ENCODE measurements at places on chromosomes 11 and 22.

GRCh38 chr22:48823941-48824340 is 1003.7 kb downstream of the BRD1 start:
- DNase-seq, result no peak

GRCh38 chr11:75802913-75803820 is 11.8 kb upstream of the UVRAG start:
- DNase-seq, result peak; percentile 6

GRCh38 chr11:8252946-8253345 is 10.7 kb downstream of the LMO1 start:
- DNase-seq, result no peak

DNA sequence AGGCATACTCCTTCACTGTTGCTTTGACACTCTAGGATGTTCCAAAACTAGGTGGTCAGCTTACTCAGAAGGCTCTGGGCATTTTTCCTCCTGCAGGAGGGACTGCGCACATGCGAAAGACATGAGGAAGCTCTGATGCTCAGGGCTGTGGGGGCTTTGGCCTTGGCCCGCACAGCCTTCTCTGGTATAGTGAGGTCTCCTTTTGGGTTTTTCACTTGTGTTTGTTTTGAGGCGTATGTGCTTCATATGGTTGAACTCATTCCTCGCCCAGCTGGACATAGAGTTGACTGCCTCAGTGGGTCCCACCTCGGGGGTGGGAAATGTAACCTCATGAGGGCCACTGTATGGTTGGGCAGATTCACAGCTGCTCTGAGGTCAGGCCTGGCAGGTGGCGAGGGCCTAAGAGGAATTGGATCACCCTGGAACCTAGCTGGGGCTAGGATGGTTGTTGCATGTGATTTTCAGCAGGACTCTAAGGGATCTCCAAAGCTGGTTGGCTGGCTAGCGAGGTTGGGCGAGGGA is 63.7 kb downstream of the PTPRJ start:
- DNase-seq, result no peak

- DNase-seq, result no peak
Observed at GRCh38 chr11:128288368-128288767, 299.0 kb downstream of the ETS1 start.

GRCh38 chr11:75031771-75032549 is 43.2 kb downstream of the NEU3 start:
- peak; percentile 29 for DNase-seq

- no peak for DNase-seq
Observed at GRCh38 chr11:70525006-70525405, 126.7 kb downstream of the CTTN start.

GRCh38 chr11:57618438-57618837 is 21.0 kb downstream of the SERPING1 start:
- DNase-seq, result no peak

DNA sequence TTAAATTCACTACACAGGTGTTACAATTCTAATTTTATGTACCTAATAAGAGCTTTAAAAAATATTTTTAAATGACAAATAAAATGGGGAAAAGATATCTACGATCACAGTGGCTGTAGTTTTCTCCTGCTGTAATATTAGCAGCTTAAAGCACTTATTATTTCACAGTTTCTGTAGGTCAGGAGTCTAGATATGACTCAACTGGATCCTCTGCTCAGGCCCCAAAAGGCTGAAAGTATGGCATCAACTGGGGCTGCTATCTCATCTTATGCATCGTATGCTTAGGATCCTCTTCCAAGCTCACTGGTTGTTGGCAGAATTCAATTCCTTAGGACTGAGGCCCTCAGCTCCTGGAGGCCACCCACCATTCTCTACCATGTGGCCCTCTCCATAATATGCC is 12.8 kb downstream of the FBXO3 start:
- DNase-seq, result no peak

- peak; percentile 27 for DNase-seq
Observed at GRCh38 chr11:64285885-64286800, 495 bp downstream of the GPR137 start.

GRCh38 chr11:99522467-99523173 is 501.9 kb downstream of the CNTN5 start:
- no peak for DNase-seq

DNA sequence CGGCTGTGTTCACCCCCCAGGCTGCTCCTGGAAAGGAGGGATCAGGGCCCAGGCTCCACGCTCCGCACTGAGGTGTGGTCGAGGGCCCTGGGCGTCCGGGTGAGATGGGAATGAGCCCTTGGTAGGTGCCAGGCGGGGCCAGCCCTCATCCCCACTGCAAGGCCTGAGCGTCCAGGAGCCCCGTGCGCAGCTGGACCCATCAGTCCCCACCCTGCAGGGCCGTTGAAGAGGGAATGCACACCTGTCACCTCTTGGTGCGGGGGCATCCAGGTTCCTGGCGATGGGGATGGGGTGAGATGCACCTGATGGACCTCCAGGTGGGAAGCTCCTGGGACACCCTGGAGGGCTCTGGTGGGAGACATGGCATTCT is 72.2 kb downstream of the KCNQ1 start:
- DNase-seq, result no peak

- no peak for DNase-seq
Observed at GRCh38 chr11:66689661-66690590, 12.2 kb upstream of the RBM4B start.

DNA sequence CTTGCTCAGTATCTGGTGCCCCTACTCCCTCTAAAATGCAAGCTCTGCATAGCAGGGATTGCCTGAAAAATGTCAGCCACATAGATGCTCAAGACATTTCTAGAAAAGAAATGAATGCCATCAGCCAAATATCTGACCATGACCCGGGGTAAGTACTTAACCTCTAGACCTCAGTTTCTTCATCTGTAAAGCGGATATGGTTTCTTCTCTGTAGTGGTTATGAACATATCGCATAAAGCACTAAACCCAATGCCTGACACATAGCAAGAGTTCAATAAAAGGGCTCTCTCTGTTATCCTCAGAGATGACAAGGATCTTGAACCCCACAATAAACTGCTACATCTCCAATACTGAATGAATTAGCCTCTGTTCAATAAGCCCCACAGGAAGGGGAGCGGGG is 122.6 kb downstream of the ABTB2 start:
- DNase-seq, result no peak

GRCh38 chr22:30790366-30790765 is 95.7 kb downstream of the OSBP2 start:
- no peak for DNase-seq

DNA sequence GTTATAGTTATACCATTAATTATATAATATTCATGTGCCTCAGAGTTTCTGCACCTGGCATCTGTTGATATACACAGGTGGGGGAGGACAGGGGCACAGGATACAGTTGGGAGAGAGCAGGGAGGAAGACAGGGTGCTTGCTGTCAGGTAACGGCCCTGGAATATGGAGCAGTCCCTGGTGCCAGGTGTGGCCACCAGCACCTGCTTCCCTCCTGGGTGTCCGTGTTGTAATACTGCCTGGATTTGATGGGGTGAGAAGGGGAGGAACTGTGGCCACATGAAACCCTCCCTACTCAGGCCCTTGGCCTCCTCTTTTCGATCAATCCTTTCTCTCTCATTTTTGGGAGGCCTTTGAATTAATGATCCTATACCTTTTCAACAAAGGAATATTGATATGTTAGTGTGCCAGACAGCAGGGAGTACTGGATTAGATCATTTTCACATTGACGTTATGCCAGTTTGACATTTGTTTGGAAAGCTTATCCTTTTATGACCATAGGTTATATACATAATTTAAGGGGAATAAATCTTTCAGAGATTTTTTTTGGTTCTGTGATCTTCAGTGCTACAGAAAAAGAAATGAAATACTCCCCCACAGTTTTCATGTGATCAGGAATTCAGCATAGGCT is 88.6 kb downstream of the TEAD1 start:
- DNase-seq, result peak; percentile 59

DNA sequence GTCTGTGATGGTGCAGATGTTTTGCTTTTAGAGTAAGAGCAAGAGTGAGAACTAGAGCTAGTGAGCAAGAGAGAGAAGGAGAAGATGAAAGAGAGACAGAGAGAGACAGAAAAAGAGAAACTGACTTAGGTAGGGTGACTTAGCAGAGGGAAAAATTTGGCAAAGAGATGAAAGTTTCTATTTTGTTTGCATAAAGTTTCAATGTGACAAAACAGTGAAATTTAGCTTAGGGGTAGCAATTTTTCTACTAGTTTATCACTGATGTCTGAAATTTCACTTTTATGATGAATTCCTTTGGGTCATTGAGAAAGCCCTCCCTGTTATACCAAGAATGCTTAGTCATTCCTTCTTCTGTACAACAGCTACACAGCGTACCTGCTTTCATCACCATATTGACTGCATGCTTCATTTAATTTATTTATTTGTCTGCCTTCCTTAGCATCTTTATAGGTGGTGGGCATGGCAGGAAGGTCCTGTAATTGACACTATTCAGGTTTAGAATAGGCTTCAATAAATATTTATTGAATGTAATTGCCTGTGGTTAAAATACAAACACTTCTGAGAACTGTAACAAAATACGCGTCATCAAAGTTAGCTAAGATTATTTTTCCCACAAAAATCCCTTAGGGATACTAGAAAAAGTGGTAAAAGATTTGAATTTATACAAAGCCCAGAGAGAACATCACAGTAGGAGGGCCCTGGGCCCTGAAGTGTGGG is 19.9 kb upstream of the CTSC start:
- DNase-seq, result no peak

Data from NCI-H510A (cell line).